ENCODE measurements at places on chromosomes 4 and X. TPM values are rescaled to one million over a fixed set of nuclear protein-coding genes. Genes with fewer than 3 reads are reported as not detected.

Gene MRFAP1L1
- 73.9 TPM for total RNA-seq

Gene PCDH7
- total RNA-seq: 23.1 TPM

Gene NCAPG
- total RNA-seq: 1.5 TPM

Gene RTL5
- total RNA-seq: 4.4 TPM

Gene FSTL5
- 0.74 TPM for total RNA-seq

Gene CORIN
- total RNA-seq: 5.4 TPM

Gene PDGFRA
- 141 TPM for total RNA-seq

Gene ZDHHC15
- 3.4 TPM for total RNA-seq

Gene CT45A1
- total RNA-seq: not detected

Gene C4orf36
- not detected for total RNA-seq

Gene VSIG4
- 57.0 TPM for total RNA-seq

Gene PWWP3B
- total RNA-seq: 2.5 TPM

Gene CDKL2
- total RNA-seq: 0.74 TPM

Gene CYLC1
- not detected for total RNA-seq

Gene DIPK2B
- 22.1 TPM for total RNA-seq

Gene YY2
- 0.98 TPM for total RNA-seq

Gene CDK16
- 73.9 TPM for total RNA-seq

Gene TMEM128
- total RNA-seq: 15.2 TPM

Gene DAPP1
- 22.6 TPM for total RNA-seq

Gene SHISA3
- 4.4 TPM for total RNA-seq

Gene EGFL6
- 0.98 TPM for total RNA-seq

Gene FAT1
- total RNA-seq: 47.1 TPM

Gene ERAS
- not detected for total RNA-seq

Gene ADAM29
- not detected for total RNA-seq

Gene AASDH
- total RNA-seq: 6.6 TPM

Gene RAB41
- not detected for total RNA-seq

Gene PDCL2
- not detected for total RNA-seq

Gene CENPI
- 1.2 TPM for total RNA-seq

Gene TEX11
- not detected for total RNA-seq

Gene FAM120C
- total RNA-seq: 13.5 TPM

Gene IL1RAPL2
- total RNA-seq: 0.25 TPM

Gene EDA2R
- 1.2 TPM for total RNA-seq

Gene ASB9
- total RNA-seq: 2.0 TPM

Gene FGD1
- 8.1 TPM for total RNA-seq

Gene LRCH2
- total RNA-seq: 10.1 TPM

Gene PAGE1
- total RNA-seq: not detected

Gene ANK2
- total RNA-seq: 64.6 TPM

Gene RBM47
- total RNA-seq: 61.1 TPM

Gene SLITRK4
- total RNA-seq: 3.2 TPM

Gene GABRE
- total RNA-seq: 176 TPM

Gene TEX13C
- not detected for total RNA-seq

Gene ARMCX1
- 28.5 TPM for total RNA-seq

Gene ADH7
- 11.8 TPM for total RNA-seq

Gene POU4F2
- total RNA-seq: not detected

Gene LANCL3
- 2.5 TPM for total RNA-seq

Gene ADH1A
- not detected for total RNA-seq

Gene ARMCX5
- 9.6 TPM for total RNA-seq

Gene GLRA2
- not detected for total RNA-seq

Gene DUSP21
- not detected for total RNA-seq

Gene RAI2
- 47.4 TPM for total RNA-seq

Measured in vagina (tissue), 2 donors.